ENCODE measurements at places on chromosomes 16 and 17. TPM values are rescaled to one million over a fixed set of nuclear protein-coding genes. Genes with fewer than 3 reads are reported as not detected.

The ABCC3 gene
- 185 TPM for polyA plus RNA-seq

The DOC2A gene
- polyA plus RNA-seq: 10.3 TPM

The CD300LB gene
- not detected for polyA plus RNA-seq

The TBC1D3B gene
- 2.0 TPM for polyA plus RNA-seq

The EIF3C gene
- 399 TPM for polyA plus RNA-seq

The CHD9NB gene
- polyA plus RNA-seq: 2.5 TPM

DNA sequence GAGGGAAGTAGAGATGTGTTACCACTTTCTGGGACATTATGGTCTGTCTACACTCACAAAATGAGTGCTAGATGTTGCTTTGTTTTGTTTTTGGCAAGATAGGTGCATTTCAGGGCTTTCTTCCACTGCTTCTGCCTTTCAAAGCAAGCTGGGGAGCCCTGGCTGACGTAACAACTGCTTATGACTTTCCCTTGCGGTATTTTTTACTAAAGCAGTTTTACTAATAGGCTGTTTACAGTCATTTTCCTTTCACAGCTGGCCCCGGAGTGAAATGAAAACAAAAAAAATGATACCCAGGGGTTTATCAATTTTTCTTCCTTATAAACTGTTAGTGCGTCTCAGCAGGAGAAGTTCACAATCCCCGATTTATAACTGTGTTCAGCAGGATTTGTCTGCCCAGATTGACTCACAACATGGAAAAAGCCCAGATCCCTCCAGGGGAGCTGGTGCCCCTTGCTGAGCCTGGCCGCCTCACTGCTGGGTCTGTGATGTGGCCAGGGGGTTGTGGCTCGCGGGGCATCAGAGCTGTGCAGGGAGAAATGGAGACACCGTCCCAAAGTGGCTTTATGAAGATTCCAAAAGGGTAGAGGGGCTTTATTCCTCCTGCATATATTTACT, 184.4 kb upstream of the HS3ST3A1 start:
- no peak for DNase-seq

DNA sequence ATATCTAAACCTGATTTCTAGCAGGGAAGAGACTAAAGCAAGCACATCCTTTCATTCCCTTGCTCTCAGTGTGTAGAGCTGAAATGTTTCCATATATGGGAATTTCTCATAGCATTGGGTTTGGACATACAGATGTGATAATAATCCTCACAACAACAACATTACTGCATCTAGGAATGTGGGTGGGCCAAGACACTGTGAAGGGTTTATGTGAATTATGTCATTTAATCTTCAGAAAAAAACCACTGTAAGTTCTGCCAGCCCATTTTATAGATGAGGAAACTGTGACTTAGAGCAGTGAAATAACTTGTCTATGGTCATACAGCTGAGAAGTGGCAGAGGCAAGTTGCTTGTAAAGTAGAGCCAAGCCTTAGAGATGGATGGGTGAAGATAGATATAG, 5.2 kb downstream of the OMG start:
- DNase-seq: no peak

- DNase-seq: no peak
Observed at GRCh38 chr17:77686903-77687302, 271.6 kb upstream of the TNRC6C start.

GRCh38 chr17:78474614-78475146, 96.2 kb downstream of the PGS1 start:
- DNase-seq: no peak

GRCh38 chr17:31540602-31541307, 149.3 kb downstream of the RAB11FIP4 start:
- no peak for DNase-seq

DNA sequence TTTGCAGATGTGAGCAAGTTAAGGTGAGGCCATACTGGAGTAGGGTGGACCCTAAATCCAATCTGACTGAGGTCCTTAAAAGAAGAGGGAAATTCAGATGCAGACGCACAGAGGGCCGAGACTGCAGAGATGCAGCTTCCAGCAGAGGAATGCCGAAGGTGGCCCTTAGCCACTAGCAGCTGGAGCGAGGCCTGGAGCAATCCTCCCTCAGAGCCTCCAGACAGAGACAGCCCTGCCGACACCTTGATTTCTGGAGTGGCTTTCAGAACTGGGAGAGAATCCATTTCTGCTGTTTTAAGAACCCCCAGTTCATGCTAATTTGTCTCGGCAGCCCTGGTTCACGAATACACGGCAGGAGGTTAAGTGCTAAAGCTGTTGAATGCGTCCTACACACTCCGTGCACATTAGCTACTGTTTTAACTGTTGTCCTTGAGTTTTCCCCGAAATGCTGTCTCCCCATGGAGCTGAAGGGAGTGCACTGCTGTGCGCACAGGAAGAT, 135.5 kb downstream of the IRF8 start:
- DNase-seq: no peak

GRCh38 chr17:28180449-28180848, 138.0 kb downstream of the NLK start:
- DNase-seq: no peak

DNA sequence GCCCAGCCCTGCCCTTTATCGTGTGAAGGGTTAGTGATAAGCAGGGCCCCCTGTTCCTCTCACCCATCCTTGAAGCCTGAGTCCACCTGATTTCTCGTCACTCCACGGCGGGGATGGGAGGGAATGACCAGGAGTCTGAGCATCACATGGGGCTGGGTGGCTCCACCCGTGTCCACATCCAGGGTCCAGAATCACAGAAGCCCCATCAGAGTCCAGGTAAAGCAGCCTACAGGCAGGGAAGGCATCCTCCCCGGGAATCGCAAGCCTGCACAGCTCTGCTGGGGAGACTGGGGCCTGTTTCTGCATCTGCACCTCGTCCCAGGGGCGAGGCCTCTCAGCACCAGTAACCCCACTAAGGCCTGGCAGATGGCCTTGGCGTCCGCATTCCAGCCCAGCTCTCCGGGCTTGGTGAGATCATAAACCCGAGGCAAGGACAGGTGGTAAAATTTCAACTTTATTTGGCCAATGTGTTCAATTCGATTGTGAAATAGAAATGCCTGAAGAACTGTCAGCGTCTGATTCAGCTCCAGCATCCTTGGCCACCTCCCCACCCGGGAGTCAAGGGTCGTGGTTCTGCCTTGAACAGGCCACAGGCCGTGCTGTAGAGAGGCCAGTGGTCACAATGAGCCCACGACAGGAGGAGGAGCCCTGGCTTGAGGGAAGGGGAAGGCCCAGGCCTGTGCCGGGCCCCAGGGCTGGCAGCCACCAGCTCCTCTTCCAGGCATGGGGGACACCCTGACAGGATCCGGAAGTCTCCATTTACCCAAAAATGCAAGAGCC, 8.1 kb upstream of the PPP1R27 start:
- no peak for DNase-seq

Measured in SK-N-SH (cell line).